ENCODE measurements at places on chromosomes 2 and 18. TPM values are rescaled to one million over a fixed set of nuclear protein-coding genes. Genes with fewer than 3 reads are reported as not detected.
A peak's percentile ranks its signal among the peaks of the same experiment; 100 is the strongest.

Gene CIB4
- not detected for total RNA-seq

- H3K27ac ChIP-seq, result no peak overlapping the region
- no peak for DNase-seq
- H3K4me1 ChIP-seq, result no peaks in the 10 kb centered on the region
- H3K27me3 ChIP-seq, result no peaks in the 10 kb centered on the region
- H3K36me3 ChIP-seq, result no peaks in the 10 kb centered on the region
Observed at GRCh38 chr2:67164771-67165522, 232.2 kb upstream of the ETAA1 start.

Gene PLEKHH2
- 4.8 TPM for total RNA-seq

DNA sequence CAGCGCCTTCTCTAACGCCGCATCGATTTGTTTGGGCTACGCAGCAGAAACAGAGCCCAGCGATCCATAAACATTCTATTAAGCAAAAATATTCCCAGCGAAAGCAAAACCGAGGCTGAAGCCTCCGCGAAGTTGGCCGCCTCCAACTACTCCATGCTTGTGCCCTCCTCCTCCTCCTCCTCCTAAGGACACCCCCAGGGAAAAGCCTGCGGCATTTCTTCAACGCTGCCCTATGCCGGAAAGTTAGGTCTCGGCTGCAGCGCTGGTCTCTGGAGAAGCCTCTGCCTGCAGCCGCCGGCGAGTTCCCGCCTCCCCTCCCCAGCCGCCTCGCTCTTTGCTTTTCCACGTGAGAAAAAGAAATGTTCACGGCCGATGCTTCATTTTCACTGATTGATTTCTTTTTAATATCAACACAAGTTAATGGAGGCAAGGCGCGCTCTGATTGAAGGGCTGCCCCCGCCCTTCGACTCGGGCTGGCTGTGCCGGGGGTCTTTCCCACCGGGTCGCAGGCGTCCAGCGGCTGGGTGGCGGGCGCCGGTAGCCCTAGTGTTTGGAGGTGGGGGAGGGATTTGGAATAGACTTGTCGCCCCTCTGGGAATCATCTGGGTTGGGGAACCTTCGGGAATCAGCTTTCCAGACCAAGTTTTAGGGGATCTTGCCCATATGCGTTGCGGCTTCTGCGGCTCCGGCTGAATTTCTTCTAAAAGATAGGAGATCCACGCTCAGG, 3.9 kb downstream of the NRP2 start:
- H3K36me3 ChIP-seq, result no peaks in the 10 kb centered on the region
- peaks cover 51% of the 10 kb centered on the region for H3K4me1 ChIP-seq
- DNase-seq, result no peak
- H3K4me3 ChIP-seq, result peak overlapping the region; percentile 73
- H3K27me3 ChIP-seq, result no peaks in the 10 kb centered on the region

DNA sequence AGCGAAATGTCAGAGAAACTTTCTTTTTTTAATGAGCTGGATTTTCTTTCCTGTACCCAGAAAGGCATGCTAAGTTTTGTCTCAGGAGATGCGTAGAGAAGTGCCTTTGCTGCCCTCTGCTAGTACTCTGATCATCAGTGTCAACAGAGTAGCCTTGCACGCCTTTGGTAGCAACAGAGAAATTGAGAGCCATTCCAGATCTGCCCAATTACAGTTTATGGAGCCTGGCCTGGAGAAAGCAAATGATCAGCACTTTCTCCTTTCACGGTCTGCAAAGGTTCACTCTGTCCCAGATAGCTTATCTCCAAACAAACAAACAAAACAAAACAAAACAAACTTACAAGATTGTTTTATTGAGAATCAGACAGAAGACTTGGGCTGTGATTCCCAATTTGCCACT, 792.8 kb upstream of the PIK3C3 start:
- DNase-seq, result no peak
- H3K4me1 ChIP-seq, result no peaks in the 10 kb centered on the region
- H3K27ac ChIP-seq, result no peak overlapping the region
- no peaks in the 10 kb centered on the region for H3K36me3 ChIP-seq
- H3K27me3 ChIP-seq, result no peaks in the 10 kb centered on the region

DNA sequence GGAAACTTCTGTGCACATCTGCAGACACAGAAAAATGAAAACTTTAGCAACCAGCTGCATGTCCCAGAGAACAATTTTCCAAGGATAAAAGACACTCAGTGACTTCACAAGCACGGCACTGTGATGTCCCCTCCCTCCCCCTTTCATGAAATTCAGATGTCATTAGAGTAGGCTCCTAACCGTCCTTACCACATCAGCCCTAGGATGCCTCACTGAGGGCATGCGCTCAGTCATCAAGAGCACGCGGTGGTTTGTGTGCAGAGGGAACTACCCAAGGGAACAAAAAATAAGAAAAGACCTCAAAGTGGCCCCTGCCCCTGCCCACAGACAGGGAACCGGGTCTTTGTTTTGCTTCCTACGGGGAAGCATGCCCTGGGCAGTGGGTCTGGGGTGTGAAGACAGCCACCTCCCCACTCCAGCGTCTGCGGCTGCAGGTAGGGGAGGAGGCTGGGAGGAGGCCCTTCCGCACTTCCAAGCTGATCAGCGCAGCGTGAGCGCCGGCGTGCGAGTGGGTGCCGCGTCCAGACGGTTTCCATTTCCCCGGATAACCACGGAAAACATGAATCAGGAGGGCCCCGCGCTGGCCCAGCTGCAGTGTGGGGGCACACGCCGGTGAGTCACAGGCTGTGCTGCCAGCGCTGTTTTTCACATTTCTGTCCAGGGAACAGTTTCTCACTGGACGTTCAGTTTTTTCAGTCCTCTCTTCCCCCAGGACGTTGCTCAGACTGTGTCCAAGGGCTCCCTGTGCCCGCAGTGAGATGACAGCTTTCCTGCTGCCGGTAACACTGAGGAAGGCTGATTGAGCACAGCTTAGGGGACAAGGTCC, 70.6 kb downstream of the COPS8 start:
- H3K27me3 ChIP-seq, result no peaks in the 10 kb centered on the region
- H3K27ac ChIP-seq, result peak overlapping the region; percentile 79

GRCh38 chr2:173400760-173401159, 46.1 kb downstream of the CDCA7 start:
- no peaks in the 10 kb centered on the region for H3K36me3 ChIP-seq
- DNase-seq, result no peak
- H3K4me3 ChIP-seq, result no peak overlapping the region
- no peak overlapping the region for H3K27ac ChIP-seq

- no peak overlapping the region for H3K4me3 ChIP-seq
- DNase-seq, result no peak
- no peaks in the 10 kb centered on the region for H3K36me3 ChIP-seq
- H3K4me1 ChIP-seq, result peaks cover 20% of the 10 kb centered on the region
- H3K27ac ChIP-seq, result no peak overlapping the region
Observed at GRCh38 chr2:217077831-217078407, 218.1 kb upstream of the TNP1 start.

Gene MROH2A
- not detected for total RNA-seq

DNA sequence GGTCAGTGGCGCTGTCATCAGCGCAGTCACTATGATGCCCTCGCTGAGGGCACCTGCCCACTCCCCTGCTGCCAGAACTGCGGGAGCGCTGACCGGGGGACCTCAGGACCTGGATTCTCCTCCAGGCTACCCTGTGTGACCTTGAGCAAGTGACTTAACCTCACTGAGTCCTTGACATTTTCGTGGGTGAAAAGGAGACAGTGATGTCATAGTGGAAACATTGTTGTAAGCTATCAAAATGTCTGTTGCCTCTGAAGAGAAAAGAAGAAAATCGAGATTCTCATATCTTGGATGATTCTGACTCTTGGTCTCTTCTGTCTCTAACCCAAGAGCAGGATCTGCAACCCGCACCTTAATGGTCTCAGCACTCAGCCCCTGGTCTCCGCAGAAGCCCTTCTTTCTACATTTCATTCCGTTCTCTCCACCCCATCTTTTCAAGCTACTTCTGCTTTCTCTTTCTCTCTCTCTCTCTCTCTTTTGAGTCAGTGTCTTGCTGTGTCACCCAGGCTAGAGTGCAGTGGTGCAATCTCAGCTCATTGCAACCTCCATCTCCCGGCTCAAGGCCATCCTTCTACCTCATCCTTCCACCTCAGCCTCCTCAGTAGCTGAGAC, 978 bp upstream of the TUBA4A start:
- peak; percentile 64 for DNase-seq
- H3K36me3 ChIP-seq, result peaks cover 5% of the 10 kb centered on the region
- H3K4me3 ChIP-seq, result peak overlapping the region; percentile 62
- H3K27ac ChIP-seq, result peak overlapping the region; percentile 74

GRCh38 chr2:134855709-134856108, 17.3 kb downstream of the ACMSD start:
- no peak for DNase-seq
- no peak overlapping the region for H3K4me3 ChIP-seq
- no peaks in the 10 kb centered on the region for H3K36me3 ChIP-seq
- no peaks in the 10 kb centered on the region for H3K4me1 ChIP-seq
- H3K27me3 ChIP-seq, result no peaks in the 10 kb centered on the region
- H3K27ac ChIP-seq, result no peak overlapping the region

DNA sequence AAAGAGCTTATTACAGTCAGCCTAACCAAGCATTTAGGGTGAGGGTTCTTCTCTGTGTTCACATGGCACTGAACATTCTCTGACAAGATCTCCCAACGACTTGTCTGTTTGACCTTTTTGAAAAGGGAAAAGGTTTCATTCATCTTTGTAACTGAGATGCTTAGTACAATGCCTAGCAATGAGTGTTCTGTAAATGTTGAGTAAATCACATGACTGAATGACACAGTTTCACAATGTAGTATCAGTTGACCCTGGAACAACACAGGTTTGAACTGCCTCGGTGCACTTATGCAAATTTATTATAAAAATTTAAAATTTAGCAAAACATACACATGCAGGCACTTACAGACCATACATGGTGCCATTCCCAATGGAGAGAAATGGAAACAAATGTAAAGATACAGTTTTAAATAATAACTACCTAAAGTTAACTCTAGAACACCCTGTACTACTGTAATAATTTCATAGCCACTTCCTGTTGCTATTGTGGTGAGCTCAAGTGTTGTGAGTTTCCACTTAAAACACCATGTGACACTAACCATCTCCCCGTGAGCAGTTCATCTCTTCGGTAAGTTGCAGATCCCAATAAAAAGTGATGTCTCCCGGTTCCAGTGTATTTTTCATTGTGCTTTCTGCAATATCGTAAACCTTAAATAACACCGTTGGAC, 34.1 kb upstream of the VWC2L start:
- no peak overlapping the region for H3K4me3 ChIP-seq
- no peaks in the 10 kb centered on the region for H3K4me1 ChIP-seq
- no peaks in the 10 kb centered on the region for H3K27me3 ChIP-seq
- H3K27ac ChIP-seq, result no peak overlapping the region
- no peaks in the 10 kb centered on the region for H3K36me3 ChIP-seq

Gene ANTXR1
- total RNA-seq, result 27.3 TPM

DNA sequence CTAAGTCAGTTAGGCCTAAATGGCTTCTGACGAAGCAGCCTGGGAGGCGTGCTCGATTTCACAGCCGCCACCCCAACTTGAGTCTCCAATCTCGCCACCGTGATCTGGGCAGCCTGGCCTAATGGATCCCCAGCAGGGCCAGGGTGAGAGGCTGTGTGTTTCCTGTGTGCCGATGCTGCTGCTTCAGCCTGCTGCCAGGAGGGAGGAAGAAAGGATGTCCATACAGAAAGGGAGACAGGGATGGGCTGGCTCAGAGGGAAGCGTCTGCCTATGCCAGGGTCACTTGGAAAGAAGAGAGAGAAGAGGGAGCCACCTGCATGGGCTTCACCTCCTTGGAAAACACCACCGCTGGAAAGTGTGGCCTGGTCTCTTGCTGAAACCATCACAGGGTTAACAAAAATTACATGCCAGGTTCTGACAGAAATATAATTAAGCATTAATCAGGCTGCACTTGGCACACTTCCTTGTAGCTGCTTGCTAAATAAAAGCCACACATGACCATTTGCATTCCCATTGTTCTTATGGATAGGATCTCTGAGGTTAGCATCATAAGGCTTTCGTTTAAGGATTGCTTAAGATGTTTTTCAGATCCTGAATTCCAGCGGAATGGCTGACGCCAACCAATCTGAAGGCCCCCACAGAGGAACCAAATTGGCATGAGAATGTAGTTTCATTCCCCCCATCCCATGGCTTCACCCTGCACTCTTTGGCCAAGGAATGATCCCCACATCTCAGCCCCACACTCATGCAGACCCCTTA, 108.8 kb upstream of the SLC1A4 start:
- no peaks in the 10 kb centered on the region for H3K36me3 ChIP-seq
- no peaks in the 10 kb centered on the region for H3K27me3 ChIP-seq
- H3K4me3 ChIP-seq, result no peak overlapping the region
- no peak for DNase-seq
- H3K27ac ChIP-seq, result no peak overlapping the region

DNA sequence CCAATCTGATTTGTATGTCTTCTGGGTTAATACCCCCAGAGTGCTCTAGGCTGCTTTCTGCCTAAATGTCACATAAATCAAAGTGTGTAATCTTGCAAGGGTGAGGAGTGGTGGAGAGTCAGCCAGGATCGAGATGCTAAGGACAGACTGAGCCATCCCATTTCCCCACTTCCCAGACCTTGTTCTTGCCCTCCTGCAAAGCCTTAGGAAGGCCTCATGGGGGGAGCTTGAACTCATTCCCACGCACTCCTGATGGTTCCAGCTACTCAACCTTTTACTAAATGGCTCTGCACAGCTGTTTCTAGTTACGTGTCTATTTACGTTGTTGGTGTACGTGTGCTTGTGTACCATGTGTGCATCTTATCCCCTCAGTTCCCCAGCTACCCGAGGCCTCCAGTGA, 423.6 kb upstream of the TNP1 start:
- H3K36me3 ChIP-seq, result no peaks in the 10 kb centered on the region
- H3K4me1 ChIP-seq, result no peaks in the 10 kb centered on the region
- H3K27ac ChIP-seq, result no peak overlapping the region
- DNase-seq, result no peak
- H3K4me3 ChIP-seq, result no peak overlapping the region
- H3K27me3 ChIP-seq, result no peaks in the 10 kb centered on the region

GRCh38 chr2:16816016-16816415, 150.4 kb upstream of the CYRIA start:
- no peaks in the 10 kb centered on the region for H3K27me3 ChIP-seq
- no peaks in the 10 kb centered on the region for H3K36me3 ChIP-seq
- no peaks in the 10 kb centered on the region for H3K4me1 ChIP-seq

Gene STAM2
- total RNA-seq, result 26.8 TPM

DNA sequence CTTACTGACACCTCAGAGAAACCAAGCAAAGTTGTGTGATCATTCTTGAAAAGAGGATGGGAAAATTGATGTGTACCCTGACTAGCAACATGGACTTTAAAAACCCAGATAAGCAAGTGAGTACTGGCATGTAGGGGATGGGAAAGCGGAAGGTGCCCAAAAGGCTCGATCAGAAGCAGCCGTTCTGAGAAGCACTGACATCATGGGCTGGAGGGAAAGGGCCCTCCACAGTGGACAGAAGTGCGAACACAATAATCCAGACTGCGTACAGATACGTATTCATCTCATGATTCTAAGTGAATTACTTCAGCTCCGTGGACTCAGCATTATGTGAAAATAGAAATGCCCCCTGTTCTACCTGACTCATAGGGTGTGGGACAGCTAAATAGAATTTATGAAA, 42.2 kb downstream of the CDH2 start:
- peaks cover 26% of the 10 kb centered on the region for H3K4me1 ChIP-seq
- peak overlapping the region; percentile 72 for H3K27ac ChIP-seq
- DNase-seq, result no peak
- no peaks in the 10 kb centered on the region for H3K36me3 ChIP-seq
- no peaks in the 10 kb centered on the region for H3K27me3 ChIP-seq
- H3K4me3 ChIP-seq, result no peak overlapping the region

All from right atrium auricular region (tissue), 2 donors.